ENCODE measurements at places on chromosomes 6 and 20.

- no peak for DNase-seq
Observed at GRCh38 chr6:42354702-42355101, 97.0 kb downstream of the TRERF1 start.

GRCh38 chr20:49867453-49868215, 47.7 kb downstream of the SPATA2 start:
- no peak for DNase-seq

- peak; percentile 13 for DNase-seq
Observed at GRCh38 chr6:83057705-83058321, 7.8 kb downstream of the UBE3D start.

DNA sequence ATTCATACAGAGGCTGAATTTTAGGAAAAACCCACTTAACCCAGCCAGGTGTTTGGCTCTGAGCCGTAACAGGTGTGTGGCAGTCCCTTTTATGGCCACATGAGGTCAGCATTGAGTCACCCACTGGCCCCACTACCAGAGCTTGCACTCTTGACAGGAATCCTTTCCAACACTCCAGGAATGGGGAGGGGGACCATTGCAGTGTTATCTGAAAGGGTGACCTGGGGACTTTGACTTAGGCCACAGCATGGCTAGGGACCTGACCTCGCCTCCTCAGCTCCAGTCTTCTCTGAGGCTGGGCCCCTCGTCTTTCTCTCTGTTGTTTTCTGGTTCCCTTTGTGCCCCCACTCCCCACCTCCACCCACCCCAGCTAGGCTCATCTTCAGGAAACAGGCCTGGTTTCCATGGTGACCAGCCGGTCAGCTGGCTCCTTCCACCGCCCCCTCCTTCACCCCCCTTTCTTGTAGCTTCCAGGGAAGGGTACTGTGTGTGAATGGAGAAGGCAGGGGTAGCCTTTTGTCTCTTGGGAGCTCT, 2.1 kb upstream of the TMEM151B start:
- DNase-seq, result peak; percentile 67

- DNase-seq, result no peak
Observed at GRCh38 chr6:71228461-71229041, 60.1 kb upstream of the OGFRL1 start.

GRCh38 chr6:31687321-31687720, 6.5 kb upstream of the LY6G5C start:
- DNase-seq, result no peak

DNA sequence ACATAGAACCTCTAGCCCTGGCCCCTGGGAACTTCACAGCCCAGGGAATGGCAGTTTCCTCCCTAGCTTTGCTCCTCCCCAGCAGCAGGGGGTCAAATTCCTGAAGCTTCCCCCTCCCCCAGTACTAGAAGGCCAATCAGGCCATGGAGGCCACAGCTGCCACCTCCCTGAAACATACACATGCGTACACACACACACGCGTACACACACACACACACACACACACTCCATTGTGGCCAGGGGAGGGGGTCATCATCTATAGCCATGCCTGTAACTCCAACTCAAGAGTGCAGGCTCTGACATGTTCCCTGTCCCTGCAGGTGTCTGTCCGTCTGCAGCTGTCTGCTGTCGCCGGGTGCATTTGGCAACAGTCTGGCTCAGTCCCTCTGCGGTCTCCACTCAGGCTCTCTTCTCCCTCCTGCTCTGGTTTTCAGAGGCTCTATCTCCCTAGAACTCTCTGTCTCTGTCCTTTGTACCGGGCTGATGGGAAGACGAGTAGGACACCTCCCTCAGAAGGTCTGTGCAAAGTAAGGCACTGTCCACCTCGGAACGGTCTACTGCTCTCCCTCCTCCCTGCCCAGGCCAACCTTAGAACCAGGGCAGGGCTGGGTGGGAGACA, 1.4 kb downstream of the LRFN2 start:
- DNase-seq, result no peak

DNA sequence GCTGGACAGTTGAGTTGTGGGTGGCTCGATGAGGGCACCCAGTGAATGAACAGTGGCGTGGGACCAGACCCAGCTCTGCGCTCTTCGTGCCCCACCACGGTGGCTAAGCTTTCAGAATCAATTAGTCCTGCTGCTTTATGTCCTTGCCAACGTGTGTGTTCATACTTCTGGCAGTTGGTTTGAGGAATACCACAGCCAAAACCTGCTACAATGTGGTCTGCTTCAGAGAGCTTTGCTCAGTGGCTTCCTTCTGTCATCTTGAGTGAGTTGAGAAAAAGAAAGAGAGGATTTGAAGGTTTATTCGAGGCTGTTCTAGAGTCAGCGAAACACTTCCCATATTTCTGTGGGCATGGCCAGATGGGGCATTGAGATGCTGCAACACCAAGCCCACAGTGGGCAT, 39.5 kb upstream of the SLC22A2 start:
- DNase-seq, result no peak

DNA sequence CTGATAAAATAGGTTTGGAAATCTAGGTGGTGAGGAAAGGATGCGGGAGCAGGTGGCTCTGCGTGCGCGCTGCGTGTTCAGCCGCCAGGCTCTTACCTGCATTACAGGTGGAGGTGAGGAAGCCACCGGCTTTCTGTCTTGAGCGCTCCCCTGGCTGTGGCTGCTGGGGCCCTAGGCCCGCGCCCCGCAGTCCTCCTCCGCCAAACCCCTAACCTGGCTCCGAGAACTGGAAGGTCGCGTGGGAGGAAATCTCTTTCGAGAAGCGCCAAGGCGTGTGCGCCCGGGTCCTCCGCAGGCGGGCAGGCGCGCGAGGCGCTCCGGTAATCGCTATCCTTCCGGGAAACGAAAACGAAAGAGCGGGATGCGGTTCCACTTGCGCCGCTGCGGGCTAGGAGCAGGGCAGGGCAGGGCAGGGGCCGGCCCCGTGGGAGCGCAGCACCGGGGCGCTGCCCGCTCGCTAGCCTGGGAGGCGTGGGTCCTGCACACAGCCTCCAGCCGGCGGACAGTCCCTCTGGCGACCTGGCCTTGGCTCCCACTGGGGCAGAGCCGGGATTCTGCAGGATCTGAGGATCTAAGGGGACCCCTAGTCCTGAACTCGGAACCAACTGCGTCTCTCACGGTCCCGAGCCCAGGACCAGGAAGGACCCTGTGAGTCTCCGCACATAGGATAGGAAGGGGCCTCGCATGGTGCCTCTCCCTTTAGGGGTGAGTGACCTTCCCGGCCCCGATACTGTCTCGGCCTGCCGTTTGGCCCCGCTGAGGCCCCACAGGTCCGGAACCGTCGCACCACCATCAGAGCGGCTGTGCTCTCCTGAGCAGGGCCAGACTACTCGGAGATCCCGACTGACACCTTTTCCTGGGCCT, at the start of gene ETV7:
TSS of gene ETV7 (minus strand) at position 230 of the 864 bp plus-strand sequence. CDS start at position 102, 128 bp downstream.
- DNase-seq, result no peak

GRCh38 chr6:4942673-4943009, 61.2 kb downstream of the RPP40 start:
- no peak for DNase-seq

- peak; percentile 65 for DNase-seq
Observed at GRCh38 chr6:24719125-24719971, at the start of gene C6orf62. Gene C6orf62 (minus strand): TSS chr6:24719154. CDS start chr6:24718668, 486 bp downstream.

GRCh38 chr20:12058216-12058615, 140.5 kb downstream of the BTBD3 start:
- no peak for DNase-seq

DNA sequence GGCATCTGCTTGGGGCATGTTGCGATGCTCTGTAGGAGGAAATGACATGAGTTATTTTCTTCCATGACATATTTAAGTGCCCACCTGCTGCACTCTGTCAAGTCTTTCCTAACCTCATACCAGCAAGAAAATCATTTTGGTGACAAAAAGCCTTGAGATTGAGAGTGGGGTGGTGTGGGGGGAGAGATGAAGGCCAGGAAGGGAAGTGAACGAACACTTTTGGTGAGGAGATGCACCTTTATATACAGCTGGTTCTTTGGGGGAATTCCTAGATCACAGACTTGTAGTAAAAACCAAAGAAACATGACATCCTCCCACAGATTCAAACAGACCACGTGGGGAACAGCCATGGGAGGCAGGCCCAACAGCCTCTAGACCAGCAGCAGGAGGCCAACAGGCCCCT, 26.1 kb downstream of the NCOA5 start:
- no peak for DNase-seq

GRCh38 chr20:8131598-8132483, at the start of gene PLCB1:
Gene PLCB1 (plus strand): TSS chr20:8132266. CDS start chr20:8132652, 386 bp downstream.
- DNase-seq, result no peak

DNA sequence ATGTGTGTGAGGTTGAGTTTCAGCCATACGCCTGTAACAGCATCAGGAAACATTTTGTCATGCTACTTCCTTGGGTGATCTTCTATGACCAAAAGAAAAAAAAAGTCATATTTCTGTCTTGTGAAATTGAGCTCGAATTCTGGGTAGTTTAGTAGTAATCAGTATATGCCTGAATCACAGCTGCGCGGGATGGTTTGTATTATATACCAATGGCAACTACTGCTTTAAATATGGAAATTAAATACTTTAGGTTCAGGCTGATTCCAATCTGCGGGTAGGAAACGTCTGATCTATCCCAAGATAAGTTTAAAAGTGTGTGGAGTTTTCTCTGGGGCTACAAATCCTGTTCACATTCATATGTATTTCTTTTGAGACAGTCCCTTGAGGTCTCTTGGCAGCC, 115.6 kb upstream of the FERMT1 start:
- DNase-seq, result no peak

DNA sequence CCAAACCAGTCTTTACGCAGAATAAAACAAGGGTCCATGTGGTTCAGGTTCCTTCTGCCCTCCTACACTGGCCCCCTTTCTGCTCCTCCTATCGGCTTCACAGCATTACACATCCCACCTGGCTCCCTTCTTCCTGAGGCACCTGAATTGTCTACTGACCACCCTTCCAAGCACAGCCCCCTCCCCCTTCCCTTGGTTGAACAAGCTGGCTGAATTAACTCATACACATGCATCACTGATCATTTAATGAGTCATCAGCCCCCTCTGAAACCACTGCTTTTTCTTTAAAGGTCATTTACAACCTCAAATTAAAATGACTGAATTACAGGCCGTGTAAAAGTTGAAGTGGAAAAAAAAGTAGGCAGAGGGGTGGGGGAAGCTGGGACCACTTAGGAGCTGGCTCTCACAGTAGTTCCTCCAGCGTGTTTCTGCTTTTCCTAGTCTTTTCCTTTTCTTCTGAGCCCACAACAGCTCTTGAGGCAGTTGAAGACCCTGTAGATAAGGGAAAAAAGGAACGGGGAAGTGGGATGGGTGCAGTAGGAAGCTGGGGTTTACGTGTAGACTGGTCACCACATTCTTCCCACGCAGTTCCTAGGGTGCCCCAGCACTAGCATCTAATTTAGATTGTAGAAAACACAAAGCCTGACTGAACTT, 67.6 kb downstream of the FYN start:
- DNase-seq, result no peak

DNA sequence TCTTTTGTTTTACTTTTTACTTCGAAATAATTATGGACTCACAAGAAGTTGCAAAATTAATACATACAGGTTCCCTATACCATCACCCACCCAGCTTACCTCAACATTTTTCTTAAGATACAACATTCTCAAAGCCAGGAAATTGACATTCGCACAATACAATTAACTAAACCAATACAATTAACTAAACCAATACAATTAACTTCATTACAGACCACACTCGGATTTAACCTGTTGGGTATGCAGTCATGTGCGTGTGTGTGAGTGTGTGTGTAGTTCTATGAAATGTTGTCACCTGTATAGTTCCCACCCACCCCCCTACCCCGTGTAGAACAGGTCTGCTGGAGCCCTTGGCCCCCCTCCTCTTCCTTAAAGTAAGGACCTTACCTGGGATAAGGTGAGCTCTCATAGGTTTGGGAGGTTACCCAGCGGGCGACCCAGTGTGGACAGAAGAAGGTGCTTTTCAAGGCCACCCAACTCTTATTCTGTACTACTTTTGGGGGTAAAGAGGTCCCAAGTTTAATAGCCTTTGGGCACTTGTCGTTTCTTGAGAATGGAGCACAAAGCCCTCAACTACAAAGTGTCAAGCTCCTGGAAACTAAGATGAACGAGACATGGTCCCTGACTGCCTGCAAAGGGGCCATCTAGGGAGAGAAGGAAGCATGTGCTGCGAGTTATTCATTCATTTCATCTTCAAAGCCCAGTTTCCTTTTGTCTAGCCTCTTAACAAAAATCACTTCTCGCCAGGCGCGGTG, 544 bp upstream of the STK38 start:
- DNase-seq, result no peak

GRCh38 chr6:34583861-34584604, 27.9 kb upstream of the SPDEF start:
- no peak for DNase-seq

DNA sequence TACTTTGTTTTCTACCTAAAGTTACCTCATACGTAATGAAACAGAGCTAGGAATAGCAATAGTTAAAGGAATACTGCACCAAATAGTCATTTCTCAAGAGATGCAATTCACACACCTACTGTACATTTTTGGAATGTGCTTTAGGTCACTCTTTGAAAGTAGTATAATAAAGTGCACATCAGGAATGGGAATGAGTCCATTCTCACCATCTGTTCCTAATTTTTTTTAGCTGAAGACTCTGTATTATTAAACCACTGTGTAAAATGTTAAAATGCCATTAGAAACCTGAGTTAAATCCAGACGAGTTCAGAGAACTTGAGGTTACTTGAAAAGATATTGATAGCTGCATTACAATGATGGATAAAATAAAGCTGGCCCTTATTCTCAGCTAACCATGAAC, 51.9 kb upstream of the EPHA7 start:
- no peak for DNase-seq

GRCh38 chr20:53157443-53158408, 185.6 kb downstream of the TSHZ2 start:
- peak; percentile 52 for DNase-seq

GRCh38 chr6:16043171-16044135, 85.4 kb upstream of the MYLIP start:
- no peak for DNase-seq

DNA sequence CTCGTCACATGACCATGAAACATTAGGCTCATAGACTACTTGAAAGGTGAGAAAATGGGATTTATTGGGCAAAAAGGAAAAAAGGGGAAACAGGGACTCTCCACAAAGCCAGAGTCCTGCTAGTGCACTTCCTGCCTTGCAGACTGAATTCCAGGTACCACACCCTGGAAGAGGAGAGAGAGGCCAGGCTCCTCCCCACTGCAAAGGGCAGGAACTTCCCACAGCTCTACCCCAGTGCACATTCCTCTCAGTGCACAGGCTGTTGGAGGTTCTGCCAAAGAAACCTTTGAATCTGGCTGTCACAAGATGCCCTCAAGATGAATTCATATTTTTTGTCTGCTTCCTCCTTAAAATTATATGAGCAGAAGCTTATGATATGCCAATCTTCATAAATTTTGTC, 920.4 kb upstream of the GJE1 start:
- no peak for DNase-seq

DNA sequence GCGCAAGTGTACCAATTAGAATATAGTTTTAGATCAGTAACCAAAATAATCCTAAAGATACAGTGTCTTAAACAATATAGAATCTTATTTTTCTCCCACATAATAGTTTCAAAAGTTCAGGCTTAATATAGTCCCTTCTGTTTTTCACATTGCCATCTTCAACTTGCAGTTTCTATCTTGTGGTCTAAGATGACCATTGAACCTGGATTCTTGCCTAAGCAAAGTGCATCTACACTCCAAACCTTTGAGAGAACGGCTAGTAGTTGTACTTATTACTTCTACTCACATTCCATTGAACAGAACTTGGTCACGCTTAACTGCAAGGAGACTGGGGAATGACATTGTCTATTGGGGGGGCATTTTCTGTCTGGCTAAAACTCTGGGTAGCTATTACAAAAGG, 373.0 kb downstream of the LMBRD1 start:
- no peak for DNase-seq
